ENCODE measurements at places on chromosomes 7 and 10. TPM values are rescaled to one million over a fixed set of nuclear protein-coding genes. Genes with fewer than 3 reads are reported as not detected.

DNA sequence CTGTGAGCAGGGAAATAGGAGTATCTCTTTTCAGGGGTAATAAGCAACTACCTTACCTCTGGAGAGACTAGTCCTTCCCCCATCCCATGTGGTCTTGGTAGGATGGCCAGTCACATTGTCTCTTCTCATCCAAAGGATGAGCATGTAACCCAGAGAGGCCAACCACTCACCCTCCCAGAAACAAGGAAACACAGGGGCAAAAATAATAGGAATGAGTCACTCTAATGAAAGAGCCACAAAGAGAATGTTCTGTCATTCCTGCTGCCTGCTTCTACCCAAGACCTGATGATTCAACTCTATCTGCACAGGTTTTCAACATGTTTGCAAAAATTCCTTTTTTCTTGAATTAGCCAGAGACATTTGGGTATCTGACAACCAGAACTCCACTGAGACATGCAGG lies 99.3 kb upstream of the NFE2L3 start:
- DNase-seq, result no peak

GRCh38 chr7:39321909-39322498 lies 244.2 kb upstream of the YAE1 start:
- DNase-seq, result no peak

DNA sequence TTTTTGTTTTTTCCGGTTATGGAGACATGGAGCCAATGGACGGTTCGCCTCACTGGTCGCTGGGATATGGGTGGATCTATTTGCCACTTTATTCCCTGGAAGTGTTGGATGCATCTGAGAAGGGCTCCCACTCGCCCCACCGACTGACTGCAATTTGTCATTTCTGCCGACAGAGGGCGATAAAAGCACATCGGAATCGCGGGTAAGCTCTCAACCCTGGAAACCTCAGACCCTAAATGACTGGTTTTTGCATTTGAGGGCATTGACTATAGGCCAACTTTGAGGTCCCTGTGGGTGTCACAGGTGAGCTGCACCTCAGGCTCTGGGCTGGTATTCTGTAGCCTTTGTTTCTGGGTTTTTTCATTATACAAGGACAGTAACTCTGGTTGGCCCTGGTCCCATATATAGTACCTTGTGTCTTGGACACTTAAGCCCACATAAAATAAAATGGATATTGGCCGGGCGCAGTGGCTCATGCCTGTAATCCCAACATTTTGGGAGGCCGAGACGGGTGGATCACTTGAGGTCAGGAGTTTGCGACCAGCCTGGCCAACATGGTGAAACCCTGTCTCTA lies 11.9 kb upstream of the OPALIN start:
- peak; percentile 24 for DNase-seq

FXYD4 gene
- not detected for total RNA-seq

ZP3 gene
- not detected for total RNA-seq

Data from HepG2 (cell line).